ENCODE measurements at places on chromosomes 12 and 14.

- DNase-seq = no peak
These were observed 38.9 kb upstream of the PPP1R12A start for GRCh38 chr12:79973801-79974200.

DNA sequence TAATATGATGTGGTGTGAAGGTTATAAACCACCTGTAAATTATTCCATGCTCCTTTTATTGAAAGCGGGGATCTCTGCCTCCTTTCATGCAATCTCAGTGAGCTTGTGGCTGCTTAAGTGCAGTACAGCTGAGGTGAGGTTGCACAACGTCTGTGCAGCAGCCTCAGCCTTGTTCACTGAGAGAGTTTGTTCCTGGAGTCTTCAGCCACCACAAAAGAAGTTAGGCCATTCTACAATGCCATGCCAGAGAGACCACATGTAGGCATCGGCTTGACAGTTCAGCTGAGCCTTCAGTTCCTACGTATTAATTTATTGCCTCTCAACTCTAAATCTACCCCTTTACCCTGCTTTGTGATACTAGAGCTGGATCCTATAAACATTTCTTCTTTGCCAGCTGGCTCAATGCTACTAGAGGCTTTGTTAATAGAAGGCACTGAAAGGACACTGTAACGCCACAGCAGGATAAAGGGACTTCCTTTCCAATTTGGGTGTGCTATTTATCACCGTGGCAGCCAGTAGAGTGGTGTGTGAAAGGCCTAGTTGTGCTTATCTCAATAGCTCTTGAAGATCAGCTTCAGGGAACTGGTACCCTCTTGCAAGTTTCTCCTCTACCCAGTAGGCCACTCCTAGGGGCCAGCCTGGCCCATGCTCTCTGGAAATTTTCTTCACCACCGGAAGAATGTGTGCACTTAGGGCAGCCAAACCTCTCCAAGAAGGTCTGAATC lies 337.7 kb downstream of the IPO8 start:
- DNase-seq = peak; percentile 9

- DNase-seq = no peak
These were observed 38.4 kb downstream of the BICD1 start for GRCh38 chr12:32145096-32145495.

DNA sequence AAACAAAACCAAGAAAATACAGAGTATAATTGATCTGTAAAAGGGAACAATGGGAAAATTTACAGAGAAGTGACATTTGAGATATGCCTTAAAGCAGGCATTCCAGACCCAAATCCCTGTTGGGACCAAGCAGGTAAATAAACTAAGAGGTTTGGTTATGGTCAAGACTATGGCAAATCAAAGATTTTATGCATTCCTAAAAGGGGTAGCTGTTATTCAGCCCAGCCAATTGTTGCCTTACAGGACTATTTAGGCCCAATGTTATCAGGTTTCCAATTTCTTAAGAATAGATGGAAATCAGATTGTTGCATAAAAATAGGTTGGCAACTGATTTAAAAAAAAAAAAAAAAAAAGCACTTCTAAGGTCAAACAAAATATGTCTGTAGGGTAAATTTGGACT lies 5.3 kb downstream of the DNAI7 start:
- peak; percentile 14 for DNase-seq

- DNase-seq = no peak
These were observed 49.1 kb downstream of the SSPN start for GRCh38 chr12:26244503-26244902.

- DNase-seq = no peak
These were observed 11.2 kb downstream of the LGMN start for GRCh38 chr14:92737206-92737605.

DNA sequence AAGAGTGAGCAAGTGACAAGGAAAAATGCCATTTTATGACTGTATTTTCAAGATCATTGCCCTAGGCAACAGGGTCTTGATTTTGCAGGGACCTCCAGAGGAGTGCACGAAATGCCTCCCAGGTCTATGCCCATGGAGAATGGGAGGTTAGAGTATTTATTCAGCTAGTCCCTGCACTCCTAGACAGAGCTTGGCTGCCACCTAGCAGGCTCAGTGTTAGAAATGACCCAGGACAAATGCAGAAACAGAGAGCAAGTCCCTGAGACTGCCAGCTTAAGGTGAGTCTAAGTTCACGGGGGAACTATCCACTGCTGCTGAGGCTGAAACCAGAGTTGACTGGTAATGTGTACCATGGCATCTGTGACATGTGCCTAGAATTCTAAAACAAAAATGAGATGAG lies 506.4 kb downstream of the MED13L start:
- peak; percentile 20 for DNase-seq

DNA sequence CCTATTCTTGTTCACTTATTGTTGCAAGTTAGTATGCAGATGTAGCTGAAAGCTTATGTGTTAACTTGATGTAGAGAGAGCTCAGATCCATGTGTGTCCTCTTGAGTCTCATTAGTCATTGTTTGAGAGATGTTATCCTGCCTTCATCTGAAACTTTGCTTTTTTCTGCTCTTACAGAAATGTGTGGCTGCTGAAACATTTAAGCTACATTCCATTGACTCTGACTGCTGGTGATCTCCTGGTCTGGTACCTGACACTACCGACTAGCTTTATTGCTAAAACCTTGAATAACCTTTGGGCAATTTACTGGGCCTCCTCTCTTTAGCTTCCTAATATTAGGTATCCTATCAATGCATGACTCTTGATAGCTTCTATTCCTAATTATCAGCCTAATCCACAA lies 705.6 kb upstream of the FOXG1 start:
- DNase-seq = peak; percentile 17

DNA sequence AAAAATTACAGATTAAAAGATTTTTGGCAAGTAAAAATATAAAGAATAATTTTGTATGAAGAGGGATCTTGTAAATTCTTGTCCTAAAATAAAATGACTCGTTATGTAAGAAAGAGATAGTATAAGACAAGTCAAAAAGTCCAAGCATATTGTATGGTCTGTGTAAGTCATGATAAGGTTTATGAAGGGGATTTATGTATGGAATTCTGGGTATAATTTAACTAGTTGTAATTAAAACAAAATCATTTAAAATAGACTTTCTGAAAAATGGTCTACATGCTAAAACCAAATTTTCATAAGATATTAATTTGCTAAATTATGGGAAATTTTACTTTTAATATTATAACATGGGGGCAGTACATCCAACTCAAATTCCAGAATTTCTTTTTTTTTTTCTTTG lies 17.6 kb upstream of the PEX5 start:
- no peak for DNase-seq

Data from choroid plexus epithelial cell (primary cell).